ENCODE measurements at places on chromosomes 4 and X. TPM values are rescaled to one million over a fixed set of nuclear protein-coding genes. Genes with fewer than 3 reads are reported as not detected.

Gene TMSB15A
- total RNA-seq, result 2.8 TPM

DNA sequence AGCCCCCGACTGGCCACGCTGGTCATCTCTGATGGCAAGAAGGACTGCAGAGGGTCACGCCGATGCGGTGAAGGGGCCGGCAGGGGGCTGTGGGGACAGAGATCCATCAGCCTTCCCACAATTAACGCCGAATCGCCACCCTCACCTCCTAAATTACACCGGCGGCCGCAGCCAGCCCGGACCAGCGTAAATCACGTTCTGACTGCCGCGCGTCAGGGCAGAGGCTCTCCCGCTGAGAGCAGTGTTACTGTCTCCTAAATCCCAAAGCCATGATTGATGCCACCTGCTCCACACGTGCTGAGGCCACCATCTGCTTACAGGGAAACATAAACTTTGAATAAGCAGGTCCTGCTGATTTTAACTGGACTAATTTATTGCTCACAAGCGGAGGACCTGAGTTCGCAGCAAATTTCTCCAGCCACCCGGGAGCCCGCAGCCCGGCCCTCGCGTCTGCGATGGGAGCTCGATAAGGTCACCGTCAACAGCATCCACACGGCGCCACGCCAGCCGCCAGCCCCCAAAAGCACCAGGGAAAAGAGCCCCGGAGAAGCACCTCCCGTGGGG is 127.3 kb upstream of the NKX1-1 start:
- no peak for DNase-seq

Gene LRIT3
- total RNA-seq, result 0.28 TPM

DNA sequence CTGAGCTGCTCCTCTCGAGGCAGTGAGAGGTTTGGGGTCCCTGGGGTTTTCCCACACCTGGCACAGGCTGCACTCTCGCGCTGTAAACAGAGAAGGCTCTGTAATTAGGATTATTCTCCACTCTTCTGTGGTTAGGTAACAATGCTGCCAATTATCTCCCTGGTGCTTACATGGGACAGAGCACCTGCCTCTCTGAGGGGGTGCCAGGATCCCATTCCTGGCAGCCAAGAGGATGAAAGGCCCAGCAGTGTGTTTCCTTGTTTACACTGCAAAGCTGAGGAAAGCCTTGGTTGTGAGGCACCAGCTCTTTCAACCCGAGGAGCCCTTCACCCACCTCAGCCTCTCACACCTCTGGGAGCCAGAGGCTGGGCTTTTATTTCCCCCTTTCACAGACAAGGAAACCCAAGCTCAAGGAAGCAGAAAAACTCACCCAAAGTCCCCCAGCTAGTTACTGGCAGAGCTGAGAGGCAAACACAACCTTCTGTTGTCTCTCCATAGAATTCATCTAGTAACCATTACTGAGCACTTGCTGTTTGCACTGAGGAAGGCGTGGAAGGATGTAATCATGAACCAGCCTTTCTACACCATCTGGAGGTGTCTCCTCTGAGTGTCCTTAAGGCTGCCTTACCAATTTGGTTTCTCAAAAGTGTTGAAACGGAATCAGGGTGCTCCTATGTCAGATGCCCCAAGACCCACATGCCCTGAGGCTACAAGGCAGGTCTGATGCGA is 39.7 kb upstream of the PROM1 start:
- DNase-seq, result no peak
